ENCODE measurements at places on chromosomes 3 and 15. TPM values are rescaled to one million over a fixed set of nuclear protein-coding genes. Genes with fewer than 3 reads are reported as not detected.

Gene ADAMTS9
- total RNA-seq: not detected

Gene ITIH1
- not detected for total RNA-seq

Gene LRRC15
- not detected for total RNA-seq

Gene C3orf80
- not detected for total RNA-seq

Gene VPS8
- total RNA-seq: 77.5 TPM

Gene GRAMD1C
- 1.2 TPM for total RNA-seq

Gene ANKRD34C
- not detected for total RNA-seq

Gene ZNF620
- 0.94 TPM for total RNA-seq

Gene RHCG
- total RNA-seq: not detected

Gene IGSF10
- not detected for total RNA-seq

Gene U2SURP
- total RNA-seq: 145 TPM

Gene GOLGA8T
- total RNA-seq: 0.17 TPM

Gene EAF1
- total RNA-seq: 31.5 TPM

Gene ACAA1
- 79.3 TPM for total RNA-seq

Gene TMC3
- total RNA-seq: not detected

Gene CCRL2
- 1.9 TPM for total RNA-seq

Gene CCDC39
- not detected for total RNA-seq

Gene SERPINI2
- total RNA-seq: not detected

Gene ILDR1
- total RNA-seq: not detected

Gene GABRR3
- not detected for total RNA-seq

Gene ZNF662
- total RNA-seq: 0.94 TPM

Gene MESP1
- total RNA-seq: not detected

Gene SLC12A8
- total RNA-seq: not detected

Gene C2CD4A
- 0.60 TPM for total RNA-seq

Gene MCCC1
- total RNA-seq: 17.6 TPM

Gene HCLS1
- total RNA-seq: 292 TPM

Gene RPL15
- total RNA-seq: 1,887 TPM

Gene FETUB
- not detected for total RNA-seq
